ENCODE measurements at places on chromosomes 2 and 18. TPM values are rescaled to one million over a fixed set of nuclear protein-coding genes. Genes with fewer than 3 reads are reported as not detected.

CELF4 gene
- total RNA-seq: not detected

MGAT4A gene
- total RNA-seq: 6.0 TPM

ZAP70 gene
- not detected for total RNA-seq

IL36A gene
- 6.3 TPM for total RNA-seq

POMC gene
- total RNA-seq: 0.64 TPM

ANTXR1 gene
- total RNA-seq: 1.5 TPM

CDK15 gene
- total RNA-seq: 0.26 TPM

CD8B2 gene
- total RNA-seq: not detected

CPS1 gene
- 12.6 TPM for total RNA-seq

VWA3B gene
- not detected for total RNA-seq

CFC1 gene
- total RNA-seq: not detected

SPP2 gene
- total RNA-seq: not detected

POLE4 gene
- 21.9 TPM for total RNA-seq

RAB6C gene
- total RNA-seq: not detected

TMEM247 gene
- not detected for total RNA-seq

BOLL gene
- total RNA-seq: not detected

SLC19A3 gene
- total RNA-seq: not detected

ACAA2 gene
- total RNA-seq: 11.0 TPM

TNP1 gene
- not detected for total RNA-seq

MAP3K19 gene
- not detected for total RNA-seq

MROH2A gene
- total RNA-seq: not detected

RFX8 gene
- total RNA-seq: not detected

ALPG gene
- not detected for total RNA-seq

CCDC93 gene
- 23.7 TPM for total RNA-seq

ZNF142 gene
- 4.2 TPM for total RNA-seq

UPP2 gene
- total RNA-seq: not detected

UGT1A7 gene
- 2.2 TPM for total RNA-seq

MITD1 gene
- 17.9 TPM for total RNA-seq

MLPH gene
- 14.7 TPM for total RNA-seq

TUBA4B gene
- total RNA-seq: not detected

NPHP1 gene
- total RNA-seq: 2.4 TPM

SLC8A1 gene
- 3.7 TPM for total RNA-seq

ITGB6 gene
- total RNA-seq: 21.1 TPM

ITGB1BP1 gene
- 37.6 TPM for total RNA-seq

SLC5A7 gene
- total RNA-seq: not detected

CNGA3 gene
- under 0.01 TPM for total RNA-seq

BOK gene
- total RNA-seq: 19.5 TPM

ELOA2 gene
- total RNA-seq: not detected

KCMF1 gene
- 174 TPM for total RNA-seq

CD226 gene
- total RNA-seq: 0.53 TPM

SIGLEC15 gene
- total RNA-seq: 0.26 TPM

STPG4 gene
- under 0.01 TPM for total RNA-seq

OSGEPL1 gene
- total RNA-seq: 6.6 TPM

ST6GAL2 gene
- not detected for total RNA-seq

TGFA gene
- total RNA-seq: 111 TPM

SDC1 gene
- 1,308 TPM for total RNA-seq

ZNF514 gene
- total RNA-seq: 12.5 TPM
